Right renal pelvis (tissue), 4 donors: ENCODE measurements at places on chromosomes 2 and 18. TPM values are rescaled to one million over a fixed set of nuclear protein-coding genes. Genes with fewer than 3 reads are reported as not detected.

The RESP18 gene
- polyA plus RNA-seq, result not detected

The NEURL3 gene
- 5.1 TPM for polyA plus RNA-seq

The ANKRD44 gene
- 11.3 TPM for polyA plus RNA-seq

The DCDC2C gene
- polyA plus RNA-seq, result 0.64 TPM

The SNTG2 gene
- polyA plus RNA-seq, result 2.0 TPM

The HAUS1 gene
- polyA plus RNA-seq, result 46.2 TPM

The RELCH gene
- polyA plus RNA-seq, result 34.9 TPM

The NTSR2 gene
- not detected for polyA plus RNA-seq

GRCh38 chr2:109049022-109049421, 60.0 kb upstream of the EDAR start:
- DNase-seq, result no peak

DNA sequence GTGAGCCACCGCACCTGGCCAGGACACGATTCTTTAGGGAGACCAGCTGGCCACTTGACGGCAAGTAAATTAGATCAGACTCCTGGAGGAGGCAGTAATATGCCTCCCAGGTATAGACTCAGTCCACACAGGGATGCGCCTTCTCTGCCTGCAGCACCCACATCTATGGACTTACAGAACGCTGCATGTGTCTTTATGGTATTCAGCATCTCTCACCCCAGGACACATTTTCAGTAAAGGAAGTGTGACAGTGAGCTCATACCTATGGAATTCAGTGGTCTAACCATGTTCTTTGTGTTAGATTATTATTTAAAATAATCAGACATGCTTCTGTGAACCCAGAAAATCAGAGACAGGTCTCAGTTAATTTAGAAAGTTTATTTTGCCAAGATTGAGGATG, 5.9 kb upstream of the NARS1 start:
- no peak for DNase-seq

GRCh38 chr2:108911401-108911800, 77.6 kb downstream of the EDAR start:
- no peak for DNase-seq

DNA sequence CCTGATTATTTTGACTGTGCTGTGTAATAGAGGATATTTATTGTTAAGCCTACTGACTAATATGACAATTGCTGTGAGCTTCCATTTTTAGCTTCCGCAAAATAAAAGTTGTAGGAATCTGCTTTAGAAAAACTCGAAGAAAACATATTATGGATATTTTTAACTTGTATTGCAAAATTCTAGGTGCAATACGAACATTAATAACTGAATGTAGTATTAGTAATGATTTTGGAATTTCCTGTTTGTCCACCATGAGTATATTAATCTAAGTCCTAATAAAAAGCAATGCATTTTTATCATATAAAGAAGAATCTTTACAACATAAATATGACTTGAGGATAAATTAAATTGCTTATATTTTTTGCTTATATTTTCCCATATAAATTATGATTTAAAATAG, 2.4 kb upstream of the DSC3 start:
- DNase-seq, result no peak

DNA sequence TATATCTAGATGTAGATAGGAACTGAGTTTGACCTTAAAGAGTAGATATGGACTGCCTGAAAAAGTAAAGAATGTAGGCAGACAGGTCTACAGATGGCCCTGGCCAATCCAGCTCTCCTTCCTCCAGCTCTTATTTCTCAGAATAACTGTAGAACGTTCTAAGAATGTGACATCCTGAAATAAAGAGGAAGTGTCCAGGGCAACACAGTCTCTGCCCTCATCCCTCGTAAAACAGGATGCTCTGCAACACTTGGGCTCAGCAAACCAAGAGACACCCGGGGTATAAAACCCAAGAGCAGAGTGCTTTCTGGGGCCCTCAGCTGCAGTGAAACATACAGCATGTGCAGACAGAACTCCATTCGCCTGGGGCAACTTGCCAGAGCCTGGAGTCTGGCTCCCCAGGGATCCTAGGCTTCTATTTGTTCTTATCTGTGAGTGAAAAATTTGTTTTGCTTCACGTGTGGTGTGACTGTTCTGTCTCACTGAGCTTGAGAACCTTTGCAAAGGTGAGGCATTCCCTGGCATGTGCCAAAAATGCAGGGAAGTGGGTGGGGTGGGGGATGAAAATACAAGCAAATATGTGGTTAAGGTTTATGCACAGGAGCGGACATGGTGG, 401.0 kb downstream of the SETBP1 start:
- no peak for DNase-seq

GRCh38 chr2:9498210-9498609, 23.9 kb downstream of the IAH1 start:
- DNase-seq, result no peak

GRCh38 chr2:15560140-15560987, 770 bp downstream of the NBAS start:
- no peak for DNase-seq

DNA sequence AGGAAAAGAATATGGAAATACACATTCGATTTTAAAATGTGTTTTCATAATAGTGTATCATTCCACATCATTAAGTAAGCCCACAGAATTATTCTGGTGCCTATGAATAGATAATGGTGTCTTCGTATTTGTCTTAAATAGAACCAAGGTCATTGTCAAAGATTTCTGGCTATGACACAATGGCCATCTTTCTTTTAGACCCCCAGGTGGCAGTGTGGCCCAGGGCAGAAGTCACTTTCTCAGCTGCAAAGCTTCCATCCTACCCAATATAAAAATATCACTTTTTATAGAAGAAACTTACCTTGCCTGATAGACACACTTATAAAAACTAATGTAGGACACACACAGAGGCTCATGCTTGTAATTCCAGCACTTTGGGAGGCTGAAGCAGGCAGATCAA, 57.5 kb downstream of the ZRANB3 start:
- no peak for DNase-seq

DNA sequence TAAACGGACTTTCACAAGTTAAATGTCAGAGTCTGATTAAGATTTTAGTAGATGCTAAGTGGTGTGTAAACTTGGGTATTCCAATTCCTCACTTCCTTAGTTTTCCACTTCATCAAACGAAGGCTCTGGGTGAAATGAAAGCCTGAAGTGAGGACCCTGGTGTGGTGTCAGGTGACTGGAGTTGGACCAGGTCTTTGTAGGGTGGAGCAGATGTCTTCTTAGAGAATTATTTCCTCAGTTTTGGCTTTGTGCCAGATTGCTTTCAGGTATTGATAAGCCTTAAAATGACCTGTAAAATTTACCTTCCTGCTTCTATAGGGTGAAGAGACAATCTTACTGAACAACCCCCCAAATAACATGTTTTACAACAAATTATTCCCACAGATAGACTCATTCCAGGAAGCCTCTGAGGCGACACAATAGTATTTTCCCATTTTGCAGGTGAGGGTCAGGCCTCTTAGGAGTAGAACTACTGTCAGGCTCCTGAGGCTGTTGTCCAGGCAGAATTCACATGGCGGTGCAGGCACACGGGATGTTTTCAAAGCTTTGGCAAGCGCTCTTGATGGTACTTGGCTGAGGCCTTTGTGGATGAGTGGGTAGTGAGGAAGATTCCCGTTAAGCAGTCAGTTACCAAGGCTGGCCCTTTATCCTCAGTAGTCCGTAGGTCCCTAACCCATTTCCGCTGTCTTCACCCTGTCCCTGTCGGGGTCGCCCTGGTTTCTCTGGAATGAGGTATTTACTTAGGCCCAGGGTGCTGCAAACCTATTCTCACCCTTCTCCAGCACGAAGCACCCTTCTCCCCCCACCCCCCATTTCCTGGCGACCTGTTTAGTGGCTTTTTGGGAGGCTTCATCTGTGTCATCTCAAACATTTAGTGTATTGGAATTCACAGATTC, 6.6 kb downstream of the RPS7 start:
- DNase-seq, result no peak

GRCh38 chr2:238835726-238836301, 12.1 kb upstream of the TWIST2 start:
- DNase-seq, result no peak

- no peak for DNase-seq
Observed at GRCh38 chr2:71006955-71007799, 12.5 kb upstream of the TEX261 start.

GRCh38 chr2:171999161-171999560, 592 bp upstream of the METAP1D start:
- no peak for DNase-seq

DNA sequence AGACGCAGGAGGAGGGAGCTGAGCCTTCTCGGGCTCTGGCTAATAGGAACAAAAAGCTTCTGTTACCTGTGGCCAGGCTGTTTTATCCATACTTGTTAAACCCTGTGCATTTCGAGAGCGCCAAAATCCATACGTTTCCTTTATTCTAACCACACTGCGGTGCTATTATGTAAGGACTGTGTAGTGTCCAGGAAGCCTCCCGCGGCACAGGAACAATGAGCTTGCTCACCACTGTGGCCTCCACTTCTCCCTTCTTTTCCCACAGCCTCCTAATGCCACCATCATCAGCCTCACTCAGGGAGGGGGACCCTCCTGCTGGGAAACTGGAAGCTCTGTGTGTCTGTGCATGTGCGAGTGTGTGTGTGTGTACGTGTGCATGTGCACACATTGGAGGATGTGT, 268.5 kb downstream of the HAUS1 start:
- no peak for DNase-seq

- DNase-seq, result no peak
Observed at GRCh38 chr2:18925296-18925695, 335.9 kb upstream of the NT5C1B start.

- no peak for DNase-seq
Observed at GRCh38 chr2:26805241-26805676, 19.4 kb downstream of the CENPA start.

GRCh38 chr2:220509096-220509757, 881.8 kb downstream of the SLC4A3 start:
- no peak for DNase-seq
